ENCODE measurements at places on chromosomes 3 and 15.
A peak's percentile ranks its signal among the peaks of the same experiment; 100 is the strongest.

GRCh38 chr15:62257996-62258521 lies 93.0 kb upstream of the C2CD4B start:
- DNase-seq = no peak

DNA sequence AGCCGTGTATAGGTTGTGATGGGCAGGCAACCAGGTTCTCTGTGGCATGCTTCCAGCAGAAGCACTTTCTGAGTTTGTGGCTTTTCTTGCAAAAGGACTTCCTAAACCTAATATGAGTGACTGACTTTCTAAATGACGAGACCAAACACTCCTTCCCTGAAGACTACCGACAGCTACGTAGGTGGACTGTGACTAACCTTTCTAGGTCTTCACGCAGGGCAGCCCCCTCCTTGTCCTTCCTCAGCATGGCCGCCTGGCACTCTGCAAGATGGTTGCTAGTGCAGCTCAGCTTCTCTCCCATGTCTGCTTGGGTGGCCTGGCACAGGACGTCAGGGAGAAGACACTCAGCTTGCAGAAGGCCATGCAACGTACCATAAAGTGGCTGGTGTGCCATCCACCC lies 20.9 kb downstream of the CXCR6 start:
- no peak for DNase-seq

GRCh38 chr3:194395778-194396538 lies 3.1 kb downstream of the GP5 start:
- peak; percentile 47 for DNase-seq

- DNase-seq = no peak
Measured at GRCh38 chr3:17431004-17431403, 311.4 kb downstream of the TBC1D5 start.

- DNase-seq = no peak
Measured at GRCh38 chr3:45333549-45333948, 54.8 kb upstream of the LARS2 start.

DNA sequence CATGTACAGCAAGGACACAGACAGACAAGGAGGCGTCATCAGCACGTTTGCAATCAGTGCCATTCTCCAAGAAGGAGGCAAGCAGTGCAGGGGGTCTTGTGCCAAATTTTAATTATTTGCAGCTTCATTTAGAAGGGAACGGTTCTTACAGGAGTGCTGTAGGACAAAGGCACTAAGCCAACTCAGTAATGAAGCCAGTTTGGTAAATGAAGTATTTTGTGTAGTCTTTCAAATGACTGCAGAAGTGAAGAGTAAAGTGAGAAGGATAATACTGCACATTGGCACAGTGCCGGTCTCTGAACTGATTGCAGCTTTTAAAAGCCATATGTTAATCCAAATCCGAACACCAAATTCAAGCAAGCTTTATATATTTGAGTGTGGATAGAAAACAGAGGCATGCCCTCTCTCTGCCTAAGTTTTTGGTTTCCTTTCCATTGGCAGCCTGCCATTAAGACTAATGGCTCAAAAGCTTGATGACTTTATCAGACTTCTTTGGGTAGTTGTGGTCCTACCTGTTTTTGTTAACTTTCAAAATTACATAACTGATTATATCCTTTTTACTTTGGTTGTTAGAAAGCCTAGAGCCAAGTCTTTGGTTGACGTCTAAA lies 101.3 kb downstream of the SENP2 start:
- no peak for DNase-seq

DNA sequence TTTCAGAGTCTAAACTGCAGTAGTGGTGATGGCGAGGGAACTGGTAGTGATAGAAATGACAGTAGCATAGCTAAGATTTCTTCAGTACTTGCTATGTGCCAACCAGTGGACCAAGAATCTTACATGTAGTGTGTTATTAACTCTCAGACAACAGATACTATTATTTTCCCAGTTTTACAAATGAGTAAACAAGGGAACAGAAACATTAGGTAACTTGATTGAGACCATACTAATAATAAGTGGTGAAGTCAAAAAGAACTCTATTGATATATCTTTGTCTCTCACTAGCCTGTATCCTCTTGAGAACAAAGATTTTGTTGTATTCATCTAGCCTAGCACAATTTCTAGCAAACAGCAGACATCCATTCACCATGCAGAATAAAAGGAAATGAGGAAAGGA lies 250.1 kb downstream of the ZBTB20 start:
- no peak for DNase-seq

DNA sequence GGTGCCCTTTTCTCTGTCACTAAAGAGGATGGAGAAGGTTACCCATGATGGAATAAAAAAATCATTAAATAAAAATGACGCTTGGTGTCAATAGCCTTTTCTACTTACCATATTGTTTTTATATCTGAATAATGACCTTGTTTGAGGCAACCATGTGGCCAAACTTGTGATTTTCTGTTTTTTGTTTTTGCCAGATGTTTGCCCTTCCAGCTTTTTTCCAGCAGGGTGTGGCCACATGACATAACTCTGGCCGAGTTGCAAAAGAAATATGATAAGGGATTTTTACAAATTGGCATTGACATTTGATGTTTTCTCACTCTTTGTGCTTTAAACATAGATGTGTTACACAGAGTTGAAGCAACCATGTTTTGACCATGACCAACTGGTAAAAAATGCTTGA lies 39.7 kb upstream of the EPHA3 start:
- DNase-seq = no peak

GRCh38 chr3:54714035-54714434 lies 213.8 kb downstream of the LRTM1 start:
- DNase-seq = no peak

DNA sequence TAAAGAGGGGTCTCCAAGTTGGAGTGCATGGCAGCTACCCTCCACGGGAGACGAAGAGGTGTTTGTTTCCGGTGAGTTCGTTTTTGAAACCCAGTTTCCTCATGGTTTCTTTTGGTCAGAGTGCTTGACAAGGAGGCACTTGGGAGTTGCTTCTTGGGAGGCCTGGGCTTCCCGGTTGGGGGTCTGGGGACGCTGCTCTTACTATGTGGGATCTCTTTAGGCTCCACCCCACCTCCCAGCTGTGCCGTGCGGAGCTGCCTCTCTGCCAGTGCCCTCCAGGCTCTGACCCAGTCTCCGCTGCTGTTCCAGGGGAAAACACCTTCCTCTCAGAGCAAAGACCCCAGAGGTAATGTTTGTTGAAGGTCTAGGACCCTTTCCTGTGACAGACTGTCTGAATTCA lies 29.6 kb downstream of the KIF7 start:
- no peak for DNase-seq

DNA sequence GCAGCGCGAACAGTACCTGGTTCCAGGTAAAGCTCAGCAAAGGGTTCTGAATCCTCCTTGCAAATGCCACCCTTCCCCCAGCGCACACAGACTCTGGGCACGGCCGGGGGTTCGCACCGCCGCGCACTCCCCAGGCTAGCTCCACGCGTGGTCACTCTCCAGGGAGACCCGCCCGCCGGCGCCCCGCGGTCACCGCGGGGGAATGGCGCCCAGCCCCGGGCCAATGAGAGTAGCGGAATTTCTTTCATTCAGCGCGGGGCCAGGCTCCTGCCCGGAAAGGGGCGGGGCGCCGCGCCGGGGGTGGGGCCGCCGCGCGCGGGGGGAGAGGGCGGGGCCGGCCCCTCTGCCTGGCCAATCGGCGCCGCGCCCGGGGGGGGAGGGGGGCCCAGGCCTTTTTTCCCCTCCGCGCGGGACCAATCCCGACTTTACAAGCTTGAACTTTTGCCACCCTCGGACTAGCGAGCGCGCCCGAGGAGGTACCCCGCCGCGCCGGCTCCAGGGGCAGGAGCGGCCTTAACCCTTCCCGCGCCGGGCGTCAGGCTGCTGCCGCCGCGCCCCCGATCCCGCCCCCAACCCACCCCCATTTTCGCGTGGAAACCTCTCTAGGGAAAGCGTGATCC lies 1.1 kb upstream of the SMAD6 start:
- DNase-seq = peak; percentile 60

GRCh38 chr3:58647381-58648141 lies 19.0 kb downstream of the FAM3D start:
- no peak for DNase-seq

GRCh38 chr3:62132027-62132602 lies 241.2 kb downstream of the FEZF2 start:
- no peak for DNase-seq

GRCh38 chr3:105885256-105885655 lies 16.4 kb upstream of the CBLB start:
- no peak for DNase-seq
